Neural progenitor cell (in vitro differentiated cells): ENCODE measurements at places on chromosomes 1 and 21.

GRCh38 chr21:46118316-46119143 is 20.6 kb downstream of the COL6A2 start:
- no peak for DNase-seq

DNA sequence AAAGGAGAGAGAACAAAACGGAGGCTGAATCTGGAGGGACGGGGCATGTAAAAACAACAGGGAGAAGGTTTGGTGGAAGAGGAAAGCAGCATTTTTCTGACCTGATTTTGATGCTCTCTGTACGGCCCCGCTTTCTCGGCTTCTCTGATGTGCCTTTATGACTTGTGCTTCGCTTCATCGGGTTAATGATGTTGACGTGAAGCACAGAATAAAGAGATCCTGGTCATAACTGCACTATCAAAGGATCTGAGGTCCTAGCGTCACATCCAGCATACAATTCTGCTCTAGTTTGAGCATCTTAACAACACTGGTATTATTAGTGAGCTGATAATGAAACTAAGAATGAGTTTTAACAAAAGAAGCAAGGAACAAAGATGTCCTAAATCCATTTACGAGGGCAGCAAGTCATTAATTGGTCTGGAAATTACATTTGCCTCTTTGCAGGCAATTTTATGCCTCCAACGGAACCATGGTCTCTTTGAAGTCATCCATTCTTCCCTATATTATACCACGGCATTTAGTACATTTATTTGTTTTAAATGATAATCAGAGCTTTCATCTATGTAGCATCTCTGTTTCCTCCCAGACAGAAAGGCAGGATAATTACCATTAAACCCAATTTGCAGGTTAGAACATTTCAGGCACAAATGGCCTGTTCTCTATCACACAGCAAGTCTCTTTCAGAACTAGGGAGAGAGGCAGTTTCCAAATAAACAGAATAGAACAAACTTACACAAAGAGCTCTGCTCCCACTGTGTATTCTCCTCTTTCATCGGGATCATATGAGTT is 45.3 kb upstream of the B3GALNT2 start:
- DNase-seq = no peak

DNA sequence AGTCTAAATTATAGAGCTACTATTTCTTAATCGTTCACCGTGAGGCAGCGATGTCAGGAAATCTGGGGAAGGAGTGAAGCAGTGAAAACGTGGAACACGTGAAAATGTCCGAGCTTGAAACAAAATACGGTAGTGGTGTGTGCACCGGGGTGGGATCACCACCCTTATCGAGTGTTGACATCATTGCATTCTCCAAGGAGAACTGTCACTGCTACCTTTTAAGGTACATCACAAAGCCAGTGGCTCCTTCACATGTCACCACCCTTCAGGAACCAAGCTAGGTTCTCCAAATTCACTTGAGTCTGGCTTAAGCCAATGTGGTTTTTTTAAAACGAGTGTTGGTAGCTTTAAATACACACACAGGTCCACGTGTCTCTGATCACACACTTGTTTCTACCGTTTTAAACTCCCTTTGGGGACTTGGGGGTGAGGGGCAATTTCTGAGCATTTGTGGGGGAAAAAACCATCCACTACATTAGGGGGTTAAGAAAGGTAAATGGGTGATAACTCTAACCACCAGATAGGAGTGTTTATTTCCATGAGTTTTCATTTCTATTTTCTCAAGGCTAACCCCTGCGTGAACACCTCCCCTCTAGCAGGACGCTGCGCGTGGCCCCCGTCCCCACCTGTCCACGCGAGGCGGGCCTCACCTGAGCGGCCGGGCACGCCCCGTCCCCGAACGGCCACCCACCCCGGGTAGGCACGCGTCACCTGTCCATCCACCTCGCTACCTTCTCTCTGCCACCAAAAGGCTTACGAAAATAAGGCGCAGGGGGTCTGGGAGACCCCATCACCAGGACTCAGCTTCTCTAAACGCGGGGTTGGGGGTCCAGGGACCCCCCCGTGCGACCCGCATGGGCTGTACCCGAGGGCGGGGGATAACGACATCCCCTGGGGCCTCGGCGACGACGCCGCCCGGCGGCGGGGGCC is 978 bp downstream of the PRDM15 start:
- no peak for DNase-seq

GRCh38 chr1:51154776-51155175 is 52.7 kb downstream of the C1orf185 start:
- no peak for DNase-seq

DNA sequence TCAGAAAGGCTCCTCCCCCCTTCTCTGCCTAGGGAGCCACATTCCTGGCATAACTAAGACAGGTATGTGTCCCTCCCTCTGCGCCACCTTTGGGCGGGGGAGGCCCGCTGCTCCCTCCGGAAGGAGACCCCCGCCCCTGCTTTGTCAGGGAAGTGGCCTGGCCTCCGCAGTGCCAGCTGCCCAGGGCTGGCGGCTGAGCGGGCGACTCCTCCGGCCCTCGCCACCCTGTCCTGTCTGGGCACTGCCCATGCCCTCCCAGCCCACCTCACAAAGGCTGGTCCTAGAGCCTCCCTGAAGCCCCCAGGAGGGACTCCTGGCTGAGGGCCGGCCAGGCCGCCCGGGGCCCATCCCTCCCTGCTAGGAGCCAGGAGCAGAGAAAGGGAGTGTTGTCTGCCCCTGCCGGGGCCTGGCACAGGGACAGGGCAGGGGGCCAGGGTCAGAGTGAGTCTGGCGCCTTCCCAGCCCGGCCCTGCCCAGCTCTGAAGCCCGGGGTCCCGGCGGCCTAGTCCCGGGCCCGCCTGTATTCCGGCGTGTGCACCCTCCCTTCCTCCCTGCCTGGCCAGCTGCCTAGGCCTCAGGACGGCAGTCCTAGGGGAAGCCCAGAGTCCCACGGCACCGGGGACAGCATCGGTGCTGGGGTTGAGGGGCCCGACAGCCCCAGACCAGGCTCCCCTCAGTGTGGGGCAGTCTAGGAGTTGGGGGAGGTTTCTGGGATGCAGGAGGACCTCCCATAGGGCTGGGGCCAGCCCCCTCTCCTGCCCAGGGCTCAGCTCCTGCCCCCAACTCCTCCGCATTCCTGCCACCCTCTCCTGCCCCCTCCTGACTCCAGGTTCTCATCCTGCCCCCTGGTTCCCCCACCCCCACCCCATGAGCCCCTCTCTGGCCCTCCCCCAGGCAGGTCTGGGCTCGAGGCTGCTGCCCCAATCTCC is 5.1 kb downstream of the AGRN start:
- peak; percentile 79 for DNase-seq

DNA sequence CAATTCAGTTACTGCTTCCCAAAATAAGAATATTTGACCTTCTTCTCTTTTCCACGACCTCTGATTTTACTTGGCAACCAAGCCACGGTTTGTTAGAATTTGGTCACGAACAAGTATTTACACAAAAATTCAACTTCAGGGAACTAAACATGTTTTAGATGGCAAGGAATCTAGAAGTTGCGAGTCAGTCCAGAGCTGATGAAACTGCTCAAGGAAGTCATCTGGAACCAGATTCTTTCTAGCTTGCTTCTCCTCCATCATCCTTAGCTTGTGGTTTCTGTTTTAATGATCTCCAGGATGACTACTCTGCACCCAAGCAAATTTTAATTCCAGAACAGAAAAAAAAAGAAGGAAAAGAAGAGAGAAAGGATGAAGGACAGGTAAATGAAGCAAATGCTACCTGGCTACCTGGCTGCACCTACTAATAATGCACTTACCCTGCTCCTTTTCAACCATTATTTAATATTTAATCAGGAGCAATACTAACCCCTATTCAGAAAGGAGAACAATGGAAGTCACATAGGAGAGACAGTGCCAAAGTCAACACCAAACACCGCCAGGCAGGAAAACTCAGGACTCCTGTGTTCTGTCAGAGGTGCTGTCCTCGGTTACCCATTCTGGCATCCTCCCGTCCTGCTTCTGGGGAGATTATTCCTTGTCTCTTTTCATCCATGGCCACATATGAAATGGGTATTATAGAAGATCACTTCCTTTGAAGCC is 54.2 kb upstream of the RGS7 start:
- DNase-seq = no peak

- no peak for DNase-seq
These were observed 97.5 kb upstream of the ARHGEF16 start for GRCh38 chr1:3356827-3357460.

GRCh38 chr1:91830242-91831131 is 55.5 kb downstream of the TGFBR3 start:
- DNase-seq = no peak

- no peak for DNase-seq
These were observed 1.9 kb downstream of the RGS18 start for GRCh38 chr1:192160196-192160595.

DNA sequence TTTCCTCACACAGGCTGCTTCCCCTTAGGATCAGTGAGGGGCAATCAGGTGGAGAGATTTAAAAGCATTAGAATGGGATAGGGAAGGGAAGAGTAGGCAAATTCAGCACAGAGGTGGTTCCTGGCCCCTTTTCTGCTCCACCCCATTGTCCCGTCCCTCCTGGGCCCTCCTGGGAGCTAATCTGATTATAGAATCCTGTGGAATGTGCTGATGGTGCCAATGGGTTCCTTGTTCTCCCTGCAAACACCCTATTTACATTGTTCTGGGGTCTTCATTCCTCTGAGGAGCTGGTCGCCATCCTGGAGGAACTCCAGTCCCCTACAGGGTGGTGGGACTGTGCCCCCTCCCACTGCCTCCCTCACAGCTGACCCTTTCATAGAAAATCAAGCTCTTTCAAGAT is 34.4 kb upstream of the LRP8 start:
- DNase-seq = peak; percentile 74

GRCh38 chr1:76723949-76724348 is 143.3 kb upstream of the ST6GALNAC5 start:
- peak; percentile 8 for DNase-seq

- DNase-seq = no peak
These were observed 170.4 kb downstream of the LIPI start for GRCh38 chr21:14040386-14040785.

DNA sequence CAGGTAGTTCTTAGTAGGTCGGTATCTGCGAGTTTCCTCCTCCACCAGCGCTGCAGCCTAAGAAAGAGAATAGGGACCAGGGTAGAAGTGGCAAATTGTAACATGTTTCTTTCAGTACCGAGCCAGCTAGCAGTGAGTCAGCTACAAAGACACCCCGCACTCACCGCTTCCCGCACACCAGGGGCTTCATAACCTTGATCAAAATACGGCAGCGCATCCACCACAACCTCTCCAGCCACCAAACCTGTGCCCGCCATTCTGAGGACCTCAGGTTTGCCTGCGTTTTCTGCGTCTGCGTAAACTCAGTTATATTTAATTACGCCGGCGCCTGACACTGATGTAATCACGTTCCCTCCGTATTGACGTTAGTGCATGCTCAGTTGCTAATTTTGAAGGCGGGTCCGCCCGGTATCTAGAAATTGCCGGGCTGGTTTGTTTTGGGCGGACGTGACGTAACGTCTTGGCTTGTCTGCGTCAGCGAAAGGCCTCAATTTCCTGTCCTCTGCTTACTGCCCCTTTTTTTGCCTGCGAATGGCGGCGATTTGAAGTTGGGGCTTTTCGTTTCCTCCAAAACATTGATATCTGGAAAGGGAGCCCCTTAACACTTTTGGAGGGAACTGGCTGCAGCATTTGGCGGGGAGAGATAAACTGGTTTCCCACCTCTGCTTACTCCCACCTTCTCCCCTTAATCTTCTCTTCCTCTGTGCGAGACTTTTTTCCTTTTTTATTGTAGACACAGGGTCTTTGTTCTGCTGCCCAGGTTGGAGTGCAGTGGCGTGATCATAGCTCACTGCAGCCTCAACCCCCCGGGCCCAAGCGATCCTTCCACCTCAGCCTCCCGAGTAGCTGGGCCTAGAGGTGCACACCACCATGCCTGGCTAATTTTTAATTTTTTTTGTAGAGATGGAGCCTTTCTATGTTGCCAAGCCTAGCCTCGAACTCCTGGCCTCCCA is at the start of gene BCAS2:
BCAS2 (minus strand) TSS at position 281 of the 953 bp plus-strand sequence; CDS start at position 257, 24 bp downstream.
- DNase-seq = peak; percentile 93

GRCh38 chr1:101253976-101254674 is 17.3 kb downstream of the S1PR1 start:
- peak; percentile 17 for DNase-seq

- no peak for DNase-seq
These were observed 51.3 kb downstream of the AKT3 start for GRCh38 chr1:243798726-243799125.

GRCh38 chr1:46131712-46132528 is 509 bp downstream of the PIK3R3 start:
- peak; percentile 74 for DNase-seq

- peak; percentile 68 for DNase-seq
These were observed 1109.3 kb upstream of the B3GALT2 start for GRCh38 chr1:194295685-194296084.

DNA sequence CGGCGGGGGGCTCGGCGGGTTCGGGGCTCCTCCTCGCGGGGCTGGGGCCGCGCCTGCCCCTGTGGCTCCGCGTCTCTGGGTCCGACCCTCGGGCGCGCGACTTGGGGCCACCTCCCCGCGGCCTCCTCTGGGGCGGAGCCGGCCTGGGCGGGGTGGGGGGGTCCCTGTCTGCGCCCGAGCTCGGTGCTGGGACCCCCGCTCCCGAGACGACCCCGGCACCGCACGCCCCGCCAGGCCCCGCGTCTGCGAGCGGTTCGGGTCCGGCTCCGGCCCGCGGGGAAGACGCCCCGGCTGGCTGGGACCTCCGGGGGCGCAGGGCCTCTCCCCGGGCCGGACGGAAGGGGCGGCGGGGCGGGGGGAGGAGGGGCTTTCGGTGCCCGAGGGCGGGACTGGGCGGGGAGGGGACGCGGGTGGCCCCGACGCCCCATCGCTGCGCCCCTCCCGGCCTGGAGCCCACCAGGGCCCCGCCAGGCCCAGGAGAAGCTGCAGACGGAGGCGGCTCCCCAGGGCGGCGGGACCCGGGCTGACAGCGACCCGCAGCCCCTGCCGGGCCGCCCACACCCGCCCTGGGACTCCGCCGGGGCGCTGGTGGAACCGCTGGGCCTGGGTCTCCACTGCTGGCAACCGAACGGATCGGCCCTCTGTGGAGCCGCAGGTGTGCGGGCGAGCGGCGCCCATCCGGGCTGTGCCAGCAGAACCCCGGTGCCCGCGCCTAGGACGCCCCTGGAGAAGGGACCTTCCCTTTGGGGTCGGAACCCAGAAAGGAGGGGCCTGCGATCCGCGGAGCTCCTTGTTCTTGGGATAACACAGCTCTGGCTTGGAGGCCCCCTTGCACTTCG is 610 bp downstream of the COL6A2 start:
- DNase-seq = peak; percentile 37

- DNase-seq = peak; percentile 58
These were observed 17.7 kb downstream of the NMNAT1 start for GRCh38 chr1:9960706-9961562.

GRCh38 chr1:151693057-151693651 is 23.4 kb downstream of the CELF3 start:
- peak; percentile 64 for DNase-seq

DNA sequence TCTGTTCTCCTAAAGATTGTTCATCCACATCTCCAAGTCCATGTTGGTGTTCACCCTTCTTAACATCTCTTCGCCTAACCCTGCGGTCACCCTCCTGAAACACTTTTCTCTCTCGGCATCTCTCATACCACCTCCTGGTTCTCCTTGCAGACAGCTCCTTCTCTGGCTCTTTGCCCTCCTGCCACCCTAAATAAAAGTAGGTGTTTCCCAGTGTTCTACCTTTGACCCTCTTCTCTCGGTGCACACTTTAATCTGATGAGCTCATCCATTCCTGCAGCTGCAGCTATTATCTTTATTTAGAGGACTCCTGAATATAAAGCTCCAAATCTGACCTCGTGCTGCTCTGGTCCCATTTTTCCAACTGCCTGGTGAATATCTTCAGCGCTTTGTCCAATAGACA is 126.9 kb downstream of the TMEM53 start:
- no peak for DNase-seq
